ENCODE measurements at places on chromosomes 7 and 10.

- DNase-seq = no peak
Observed at GRCh38 chr10:52071814-52072213, 242.3 kb upstream of the DKK1 start.

DNA sequence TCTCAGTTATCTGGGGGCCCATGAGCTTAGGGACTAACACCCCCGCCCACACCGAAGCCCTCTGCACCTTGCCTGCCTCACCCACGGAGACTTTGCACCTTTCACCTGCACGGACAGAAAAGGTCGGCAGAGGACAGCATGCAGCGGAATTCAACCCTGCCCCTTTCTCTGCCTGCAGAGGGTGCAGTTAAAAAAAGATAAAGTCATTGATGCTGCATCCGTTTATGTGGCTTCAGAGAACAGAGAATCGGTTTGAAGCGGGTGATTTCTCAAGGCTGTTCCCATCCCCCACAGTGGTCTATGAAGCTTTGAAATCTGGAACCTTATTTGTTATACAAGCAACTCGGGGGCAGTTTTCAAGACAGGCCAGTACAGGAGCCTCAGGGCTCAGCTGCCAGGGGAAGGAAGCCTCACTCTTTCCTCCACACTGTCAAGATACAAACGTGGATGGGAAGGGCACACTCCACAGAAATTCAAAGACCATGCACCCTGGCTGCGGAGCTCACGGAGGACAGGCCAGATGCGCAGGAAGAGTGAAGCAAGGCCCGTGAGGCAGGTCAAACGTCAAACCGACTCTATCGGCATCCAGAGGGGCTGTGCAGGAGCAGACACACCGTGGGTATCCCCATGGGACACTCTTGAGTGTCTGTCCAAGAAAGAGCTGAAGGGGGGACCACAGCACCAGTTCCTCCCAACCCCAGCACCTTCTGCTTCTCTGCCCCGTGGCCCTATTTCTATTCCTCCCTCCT is 66.3 kb downstream of the INSIG1 start:
- no peak for DNase-seq

- DNase-seq = peak; percentile 63
Observed at GRCh38 chr7:69049326-69049725, 548.9 kb upstream of the AUTS2 start.

GRCh38 chr7:133118261-133118660 is 36.4 kb upstream of the CHCHD3 start:
- DNase-seq = no peak

GRCh38 chr7:45689797-45690761 is 115.9 kb downstream of the ADCY1 start:
- DNase-seq = no peak

All from GM04504 (cell line).